ENCODE measurements at places on chromosomes 16 and 17. TPM values are rescaled to one million over a fixed set of nuclear protein-coding genes. Genes with fewer than 3 reads are reported as not detected.

MPDU1 gene
- total RNA-seq = 56.0 TPM

TCAP gene
- 2.0 TPM for total RNA-seq

MYL11 gene
- total RNA-seq = not detected

TNP2 gene
- not detected for total RNA-seq

CDH8 gene
- not detected for total RNA-seq

ENPP7 gene
- not detected for total RNA-seq

SPATA22 gene
- not detected for total RNA-seq

ARL16 gene
- total RNA-seq = 19.2 TPM

TAF1C gene
- 63.2 TPM for total RNA-seq

DHRS7C gene
- not detected for total RNA-seq

MAP1LC3B gene
- total RNA-seq = 59.6 TPM

IGF2BP1 gene
- not detected for total RNA-seq

TBX6 gene
- total RNA-seq = 1.8 TPM

SRCIN1 gene
- total RNA-seq = 0.17 TPM

FOXN1 gene
- total RNA-seq = not detected

CFAP52 gene
- total RNA-seq = not detected

ASPHD1 gene
- total RNA-seq = not detected

FGF11 gene
- total RNA-seq = 21.6 TPM

Measured in activated naive CD4-positive, alpha-beta T cell treated with anti-CD3 and anti-CD28 coated beads, Interleukin-2, amount 10 ng/mL, durations not matched to agents 5 hours and 36 hours (primary cell).